ENCODE measurements at places on chromosomes 2 and 18.

GRCh38 chr2:205524656-205525055 is 157.6 kb upstream of the NRP2 start:
- no peak for DNase-seq

- DNase-seq = no peak
Measured at GRCh38 chr2:162002623-162003235, 71.3 kb downstream of the DPP4 start.

DNA sequence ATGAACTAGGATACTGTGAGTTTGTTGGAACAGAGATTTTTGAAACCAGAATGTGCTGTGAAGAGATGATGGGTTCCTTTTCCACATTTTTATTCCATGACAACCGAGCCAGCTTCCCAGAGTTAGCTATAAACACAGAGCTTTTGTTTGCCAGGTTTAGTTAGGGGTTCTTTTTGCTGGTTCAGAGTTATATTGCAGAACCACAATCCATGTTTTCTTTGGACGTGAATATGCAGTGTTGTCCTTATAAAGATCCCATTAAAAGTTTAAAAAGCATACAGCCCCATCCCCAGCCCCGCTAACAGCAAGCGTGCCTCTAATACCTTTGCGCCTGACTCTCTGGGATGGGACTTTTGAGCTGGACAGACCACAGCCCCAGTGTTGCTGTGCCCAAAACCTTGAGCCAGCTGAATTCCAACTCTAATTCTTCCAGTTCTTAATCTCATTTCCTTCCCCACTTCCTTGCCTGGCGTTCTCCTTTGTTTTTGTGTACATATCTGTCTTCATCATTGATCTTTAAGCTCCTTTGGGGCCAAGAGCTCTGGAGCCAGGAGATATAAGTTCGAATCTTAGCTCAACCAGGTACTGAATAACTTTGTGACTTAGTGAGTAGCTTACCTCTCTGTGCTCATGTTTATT is 72.3 kb downstream of the SPATS2L start:
- no peak for DNase-seq

GRCh38 chr18:3623769-3624545 is 174.0 kb downstream of the TGIF1 start:
- DNase-seq = peak; percentile 94

DNA sequence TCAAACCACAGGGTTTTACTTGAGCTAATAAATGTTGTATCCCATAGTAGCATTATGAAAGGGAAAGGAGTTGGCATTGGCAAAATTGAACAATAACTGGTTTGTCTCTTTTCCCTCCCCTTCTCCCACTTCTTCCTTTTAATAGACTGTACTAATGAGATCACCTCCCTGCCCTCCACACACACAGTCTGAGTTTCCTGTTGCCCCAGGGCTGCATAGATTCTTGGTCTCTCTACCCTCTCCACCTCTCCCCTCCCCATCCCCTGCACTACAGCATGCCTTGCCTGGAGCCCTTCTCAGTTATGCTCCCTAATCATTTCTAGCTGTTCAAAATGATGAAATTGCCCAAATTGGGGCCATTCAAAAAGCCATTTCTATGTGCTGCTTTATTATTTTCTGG is 37.2 kb upstream of the NEMP2 start:
- DNase-seq = peak; percentile 24

DNA sequence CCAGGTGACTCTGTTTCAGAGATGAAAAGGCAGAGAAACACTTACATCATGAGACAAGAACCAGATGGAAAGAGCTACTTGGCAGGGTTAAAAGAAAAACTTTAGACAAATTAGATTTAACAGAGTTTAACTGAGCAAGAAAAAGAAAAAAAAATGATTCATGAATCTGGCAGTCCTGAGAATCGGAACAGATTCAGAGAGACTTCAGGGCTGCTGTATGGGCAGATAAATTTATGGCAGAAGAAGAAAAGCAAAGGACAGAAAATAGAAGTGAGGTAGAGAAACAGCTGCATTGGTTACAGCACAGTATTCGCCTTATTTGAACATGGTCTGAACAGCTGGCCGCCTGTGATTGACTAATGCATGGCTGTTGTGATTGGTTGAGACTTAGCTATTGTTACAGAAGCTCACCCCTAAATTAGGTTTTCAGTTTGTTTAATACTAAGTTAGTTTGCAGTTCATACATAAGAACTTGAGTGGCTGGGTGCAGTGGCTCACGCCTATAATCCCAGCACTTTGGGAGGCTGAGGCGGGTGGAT is 43.0 kb upstream of the RHOB start:
- no peak for DNase-seq

DNA sequence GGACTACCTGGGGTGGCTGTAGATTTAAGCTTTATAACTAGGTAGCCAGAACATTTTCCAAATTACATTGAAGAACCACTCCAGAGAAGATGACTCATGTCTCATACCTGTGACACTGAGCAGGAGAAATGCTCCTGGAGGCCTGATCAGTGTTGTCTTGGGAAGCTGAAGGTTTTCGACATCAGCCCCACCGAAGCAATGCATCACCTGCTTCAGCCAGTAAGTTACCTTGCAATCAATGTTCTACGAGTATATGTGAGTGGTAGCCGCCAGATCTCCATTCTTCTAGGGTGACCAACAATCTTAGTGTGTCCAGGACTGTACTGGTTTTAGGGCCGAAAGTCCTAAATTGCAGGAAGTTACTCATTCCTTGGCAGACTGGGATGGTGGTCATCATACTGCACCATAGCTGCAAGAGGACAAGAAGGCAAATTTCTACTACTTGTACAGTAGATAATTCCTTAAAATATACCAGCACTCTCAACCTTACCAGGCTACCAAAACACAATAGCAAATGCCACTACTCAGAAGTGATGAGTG is 109.3 kb upstream of the LINC00305 start:
- DNase-seq = no peak

DNA sequence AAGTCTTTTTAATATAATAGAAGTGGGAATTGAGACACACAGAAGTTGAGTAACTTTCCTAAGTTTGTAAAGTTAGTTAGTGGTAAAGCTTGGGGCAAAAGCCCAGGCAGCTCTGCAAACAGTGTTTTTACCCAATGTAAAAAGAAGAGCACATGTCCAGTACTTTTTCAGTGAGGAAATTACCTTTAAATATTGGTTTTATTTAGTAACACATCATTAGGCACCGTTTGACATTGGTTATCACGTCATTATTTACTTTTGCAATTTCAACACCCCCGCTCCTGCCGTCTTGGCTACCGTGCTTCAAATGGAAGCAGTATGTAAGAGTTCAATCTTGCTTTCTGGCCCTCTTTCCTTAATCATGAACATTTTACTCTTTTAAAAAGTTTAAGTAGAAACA is 807.9 kb downstream of the EPHA4 start:
- no peak for DNase-seq

GRCh38 chr2:24513281-24514071 is 22.4 kb downstream of the NCOA1 start:
- DNase-seq = peak; percentile 79

DNA sequence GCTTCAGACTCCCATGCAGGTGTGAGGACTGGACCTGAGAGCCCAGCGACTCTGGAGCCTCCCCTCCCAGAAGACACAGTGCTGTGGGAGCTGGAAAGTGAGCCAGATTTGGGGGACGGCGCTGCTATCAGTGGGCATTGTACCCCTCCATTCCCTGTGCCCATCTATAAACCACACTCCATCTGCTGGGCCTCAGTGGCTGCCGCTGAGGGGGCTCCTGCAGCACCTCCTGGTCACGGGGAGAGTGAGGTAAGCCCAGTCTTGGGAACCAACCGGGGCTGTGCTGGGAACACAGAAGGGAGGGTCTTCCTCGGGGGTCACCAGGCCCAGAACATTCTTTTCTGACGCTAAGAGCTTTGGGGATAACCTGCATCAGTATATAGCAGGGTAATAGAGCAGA is 9.5 kb downstream of the PSD4 start:
- DNase-seq = no peak

- DNase-seq = no peak
Measured at GRCh38 chr2:66702301-66702700, 267.4 kb downstream of the MEIS1 start.

DNA sequence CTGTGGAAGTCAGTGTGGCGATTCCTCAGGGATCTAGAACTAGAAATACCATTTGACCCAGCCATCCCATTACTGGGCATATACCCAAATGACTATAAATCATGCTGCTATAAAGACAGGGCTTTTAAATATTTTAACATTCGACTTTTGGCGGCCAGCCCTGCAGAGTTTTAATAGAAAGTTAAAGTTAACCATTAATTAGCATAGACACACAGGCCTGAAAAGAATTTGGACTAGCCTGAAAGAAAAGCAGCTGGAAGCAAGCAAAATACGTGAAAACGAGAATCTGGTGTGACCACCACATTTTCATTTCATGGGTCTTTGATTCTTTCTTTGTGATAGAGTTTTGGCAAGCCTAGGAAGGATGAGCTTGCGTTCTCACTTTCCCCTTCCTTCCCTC is 184.0 kb downstream of the SCG2 start:
- DNase-seq = no peak

DNA sequence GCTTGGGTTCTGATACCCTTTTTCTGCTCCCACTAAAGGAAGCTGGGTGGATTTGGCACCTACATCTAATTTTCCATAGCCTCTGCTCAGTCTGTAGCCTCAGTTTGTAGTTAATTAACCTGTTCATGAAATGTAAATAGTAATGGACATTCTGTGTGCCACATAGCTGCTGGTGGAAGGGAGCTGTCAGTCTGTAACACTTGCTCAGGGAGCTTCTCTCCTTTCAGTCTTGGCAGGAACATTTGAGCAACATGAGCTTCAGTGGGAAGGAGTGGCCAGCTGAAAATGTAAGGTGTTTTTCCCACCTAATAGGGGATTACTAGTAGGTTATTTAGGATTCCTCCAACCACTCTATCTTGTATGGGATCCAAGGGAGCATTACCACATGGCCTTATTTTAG is 203.4 kb downstream of the ASXL3 start:
- no peak for DNase-seq

DNA sequence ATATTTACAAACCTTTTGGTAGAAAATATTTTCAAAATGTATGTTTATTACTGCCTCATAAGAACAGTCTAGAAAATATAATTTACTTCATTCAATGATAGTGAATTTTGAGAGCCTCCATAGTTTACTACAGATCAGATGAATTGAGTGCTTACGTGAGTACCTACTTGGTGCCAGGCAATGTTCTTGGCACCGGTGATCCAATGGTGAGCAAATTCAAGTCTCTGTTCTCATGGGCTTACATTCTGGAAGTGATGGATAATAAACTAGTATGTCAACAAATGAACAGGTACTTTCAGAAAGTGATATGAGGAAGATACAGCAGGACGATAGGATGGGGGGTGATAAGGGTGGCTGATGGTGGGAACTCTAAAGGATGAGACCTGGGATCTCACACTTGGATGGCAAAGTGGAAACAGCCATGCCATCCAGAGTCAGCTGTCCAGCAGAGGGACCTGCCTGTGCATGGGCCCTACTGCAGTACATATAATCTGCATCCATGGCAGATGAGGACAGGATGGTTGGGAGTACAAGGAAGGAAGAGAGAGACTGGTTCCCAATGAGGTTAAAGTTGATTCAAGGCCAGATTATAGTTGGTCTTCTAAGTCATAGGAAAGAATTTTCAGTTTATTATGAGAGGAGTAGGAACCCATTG is 277.0 kb downstream of the NEDD4L start:
- no peak for DNase-seq

- no peak for DNase-seq
Measured at GRCh38 chr2:45307147-45307546, 297.9 kb upstream of the SIX2 start.

GRCh38 chr18:31821545-31822171 is 61.0 kb upstream of the SLC25A52 start:
- peak; percentile 7 for DNase-seq

DNA sequence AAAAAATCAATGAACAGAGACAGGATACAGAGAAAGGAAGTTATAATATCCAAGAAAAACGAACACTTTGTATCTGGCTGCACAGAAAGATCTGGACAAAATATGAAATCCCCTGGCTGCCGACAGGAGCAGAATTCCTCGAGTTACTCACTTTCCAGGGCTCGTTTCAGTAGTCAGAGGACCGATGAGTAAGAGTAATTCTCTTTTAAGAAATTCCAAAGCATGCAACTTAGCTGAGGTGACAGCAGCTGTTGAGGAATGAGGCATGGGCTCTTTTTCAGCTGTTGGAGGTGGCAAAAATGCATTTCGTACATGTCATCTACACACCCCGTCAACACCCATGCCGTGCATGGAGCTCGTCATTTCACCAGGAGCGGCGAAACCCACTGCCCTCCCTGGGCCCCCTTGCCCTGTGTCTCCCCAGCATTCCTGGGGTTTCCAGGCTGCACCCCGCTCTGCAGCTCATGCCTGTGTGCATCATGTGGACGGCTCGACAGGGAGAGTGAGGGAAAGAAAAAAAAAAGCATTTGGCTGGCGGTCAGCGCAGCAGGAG is 210.8 kb upstream of the SMIM21 start:
- no peak for DNase-seq

Measured in suppressor macrophage treated with lipopolysaccharide for 1 hour (primary cell).